ENCODE measurements at places on chromosomes 4 and X. TPM values are rescaled to one million over a fixed set of nuclear protein-coding genes. Genes with fewer than 3 reads are reported as not detected.

Gene S100P
- polyA plus RNA-seq, result 0.32 TPM

Gene CNKSR2
- polyA plus RNA-seq, result 10.9 TPM

Gene CENPVL3
- 5.1 TPM for polyA plus RNA-seq

Gene PHOX2B
- not detected for polyA plus RNA-seq

Gene AKAP4
- polyA plus RNA-seq, result not detected

Gene C4orf17
- polyA plus RNA-seq, result not detected

Gene CDX4
- 2.7 TPM for polyA plus RNA-seq

Gene TRIM60
- polyA plus RNA-seq, result not detected

Gene KCNE5
- 4.1 TPM for polyA plus RNA-seq

Gene ACOT9
- 23.5 TPM for polyA plus RNA-seq

Gene TMEM35A
- polyA plus RNA-seq, result 4.2 TPM

Measured in GM23338 (cell line).